ENCODE measurements at places on chromosomes 6 and 20. TPM values are rescaled to one million over a fixed set of nuclear protein-coding genes. Genes with fewer than 3 reads are reported as not detected.

Gene FERMT1
- 5.2 TPM for total RNA-seq

Gene EBF4
- 1.2 TPM for total RNA-seq

Gene ARFGEF3
- total RNA-seq: 1.7 TPM

Gene HLA-DQA2
- total RNA-seq: not detected

Gene KIZ
- total RNA-seq: 20.9 TPM

Gene SRMS
- not detected for total RNA-seq

Gene SAMD3
- 14.4 TPM for total RNA-seq
